Cerebellum (tissue), 4 donors: ENCODE measurements at places on chromosomes 4 and X. TPM values are rescaled to one million over a fixed set of nuclear protein-coding genes. Genes with fewer than 3 reads are reported as not detected.

Gene NDUFA1
- total RNA-seq: 40.2 TPM

Gene PPP1R3F
- total RNA-seq: 8.1 TPM

Gene ZDHHC15
- total RNA-seq: 10.4 TPM

Gene SLC25A53
- total RNA-seq: 18.0 TPM

Gene ZNF81
- 14.2 TPM for total RNA-seq

Gene TMEM31
- total RNA-seq: not detected

Gene CYBB
- 10.3 TPM for total RNA-seq

Gene APELA
- 0.09 TPM for total RNA-seq

Gene XK
- total RNA-seq: 4.1 TPM

Gene CSN1S1
- not detected for total RNA-seq

Gene DOK7
- 0.54 TPM for total RNA-seq

Gene ACOX3
- 28.6 TPM for total RNA-seq

Gene BEX2
- total RNA-seq: 49.2 TPM

Gene GASK1B
- total RNA-seq: 30.6 TPM

Gene DUX4
- total RNA-seq: not detected

Gene SPANXD
- not detected for total RNA-seq

Gene CACNA1F
- total RNA-seq: 0.36 TPM

Gene PAGE5
- total RNA-seq: not detected

Gene EDNRA
- total RNA-seq: 10.5 TPM

Gene NWD2
- 11.1 TPM for total RNA-seq

Gene OPRPN
- total RNA-seq: not detected

Gene TMEM35A
- 37.2 TPM for total RNA-seq

Gene PACRGL
- 49.4 TPM for total RNA-seq

Gene TAF7L
- total RNA-seq: not detected

Gene HPGD
- total RNA-seq: 10.7 TPM

Gene IL2
- not detected for total RNA-seq

Gene TLR8
- 0.27 TPM for total RNA-seq
